ENCODE measurements at places on chromosomes 16 and 17.
A peak's percentile ranks its signal among the peaks of the same experiment; 100 is the strongest.

DNA sequence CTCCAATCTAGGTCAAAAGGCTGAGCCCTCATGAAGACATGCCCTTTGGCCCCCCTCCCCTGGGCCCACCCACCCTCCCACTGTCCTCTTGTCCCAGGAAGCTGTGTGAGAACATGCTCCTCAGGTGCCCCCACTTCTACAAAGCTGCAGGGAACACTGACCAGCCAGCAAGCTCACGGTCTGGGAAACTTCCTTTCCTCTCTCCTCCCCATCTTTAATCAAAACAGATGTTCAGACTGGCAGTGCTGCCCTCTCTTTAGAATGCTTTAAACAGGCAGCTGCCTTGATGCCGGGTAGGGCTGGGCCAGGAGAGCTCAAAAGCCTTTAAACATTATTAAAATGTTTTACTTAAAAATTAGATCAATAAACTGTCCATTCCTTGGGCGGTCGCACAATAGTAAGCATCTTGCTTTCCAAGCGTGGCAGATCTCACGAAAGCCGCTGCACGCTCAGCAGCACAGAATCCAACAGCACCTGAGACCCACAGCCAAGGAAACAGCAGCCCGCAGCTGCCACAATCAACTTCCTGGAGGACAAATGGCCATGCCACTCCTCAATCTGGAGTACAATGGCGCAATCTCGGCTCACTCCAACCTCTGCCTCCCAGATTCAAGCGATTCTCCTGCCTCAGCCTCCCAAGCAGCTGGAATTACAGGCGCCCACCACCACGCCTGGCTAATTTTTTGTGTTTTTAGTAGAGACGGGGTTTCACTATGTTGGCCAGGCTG is 399.2 kb downstream of the SLC39A11 start:
- no peak for DNase-seq

DNA sequence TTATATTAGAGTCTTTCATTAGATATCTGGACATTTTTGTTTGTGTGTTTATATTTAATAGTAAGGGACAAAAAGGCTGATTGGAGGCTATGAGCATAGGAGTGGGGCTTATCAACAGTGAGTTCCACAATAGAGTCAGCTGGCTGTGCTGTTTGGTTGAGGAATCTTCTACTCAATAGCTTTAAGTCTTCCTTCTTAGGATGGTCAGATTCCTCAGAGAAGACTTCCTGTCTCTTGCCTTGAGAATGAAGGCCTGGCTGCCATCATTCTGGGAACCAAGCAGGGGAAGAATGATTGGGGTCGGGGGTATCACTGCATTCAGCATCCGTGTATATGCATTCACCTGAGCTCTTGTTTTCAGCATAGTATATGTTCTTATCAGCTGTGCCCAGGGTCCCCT is 31.9 kb upstream of the ABCC11 start:
- no peak for DNase-seq

- DNase-seq: peak; percentile 33
Observed at GRCh38 chr17:62611292-62611691, 16.2 kb upstream of the MRC2 start.

DNA sequence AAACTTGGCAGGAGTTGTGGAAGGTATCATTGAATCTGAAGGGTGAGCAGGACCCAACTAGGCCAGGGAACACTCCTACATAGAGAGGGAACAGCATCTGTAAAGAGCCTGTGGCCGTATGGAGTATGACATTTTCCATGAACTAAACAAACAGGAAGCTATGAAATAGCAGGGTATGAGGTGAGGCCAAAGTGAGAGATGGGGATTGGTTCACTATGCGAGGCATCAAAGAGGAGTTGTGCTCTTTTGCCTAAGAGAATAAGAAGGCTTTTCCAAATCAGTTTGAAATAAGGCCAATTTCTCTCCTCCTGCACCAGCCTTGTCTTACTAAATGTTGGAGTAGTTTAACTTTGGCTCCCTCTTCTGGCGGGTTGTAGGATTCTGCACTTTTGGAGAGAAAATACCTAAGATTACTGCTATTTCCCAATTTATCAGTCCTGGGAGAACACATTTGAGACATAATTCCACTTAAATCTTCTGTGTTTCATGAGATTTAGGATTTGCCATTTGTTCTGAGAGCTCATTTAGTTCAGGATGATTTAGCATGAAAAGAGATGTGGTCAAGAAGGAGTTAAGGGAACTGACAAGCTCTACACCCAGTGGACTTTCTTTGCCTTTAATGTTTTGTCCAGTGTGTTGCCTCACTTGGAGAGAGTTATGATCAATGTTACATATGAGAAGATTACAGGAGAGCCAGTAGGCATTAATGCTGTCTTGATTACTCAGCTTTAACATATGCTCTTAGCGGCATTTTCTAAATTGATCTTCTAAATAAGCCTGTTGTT is 55.4 kb downstream of the TNRC6C start:
- DNase-seq: peak; percentile 50

- DNase-seq: no peak
Observed at GRCh38 chr16:81669473-81670350, 109.4 kb upstream of the PLCG2 start.

DNA sequence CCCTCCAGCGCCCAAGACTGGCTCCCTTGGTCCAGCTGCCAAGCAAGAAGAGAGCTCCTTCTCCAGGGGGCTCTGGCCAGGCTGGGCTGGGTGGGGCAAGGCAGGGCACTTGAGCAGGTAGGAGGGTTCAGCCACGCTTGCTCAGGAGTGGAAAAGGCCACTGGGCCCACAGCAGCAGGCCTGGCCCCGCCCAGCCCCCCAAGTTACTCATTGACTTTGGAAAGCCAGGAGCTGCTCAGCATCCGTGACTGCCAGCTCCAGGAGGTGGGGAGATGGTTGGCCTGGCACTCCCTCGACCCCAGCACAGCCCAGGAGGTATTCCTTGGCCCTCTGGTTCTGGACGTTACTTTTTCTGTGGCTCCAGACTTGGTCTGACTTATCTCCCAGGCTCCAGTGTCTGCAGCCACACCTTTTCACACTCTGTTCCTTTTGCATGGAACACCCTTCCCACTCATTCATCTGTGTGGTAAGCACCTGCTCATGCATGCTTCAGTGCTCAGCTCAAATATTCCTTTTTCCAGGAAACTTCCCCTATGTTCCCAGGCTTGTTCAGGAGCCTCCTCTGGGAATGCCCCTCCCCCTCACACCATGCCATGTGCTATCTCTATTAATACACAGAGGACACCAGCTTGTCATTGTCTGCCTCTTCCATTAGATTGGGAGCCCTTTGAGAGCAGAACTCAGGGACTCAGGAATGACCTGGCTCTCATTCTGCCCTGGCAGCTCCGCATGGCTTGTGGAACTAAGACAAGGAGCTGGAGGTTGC is at the start of gene CDH16:
Gene CDH16 (minus strand): TSS at position 83 of the 766 bp plus-strand sequence. CDS start 820 bp downstream, outside the sequence.
- DNase-seq: no peak

GRCh38 chr16:83738923-83739503 is 68.8 kb upstream of the HSBP1 start:
- no peak for DNase-seq

GRCh38 chr16:24203675-24204074 is 52.5 kb upstream of the CACNG3 start:
- no peak for DNase-seq

- DNase-seq: peak; percentile 55
Observed at GRCh38 chr17:82302991-82303943, 14.1 kb downstream of the CD7 start.

GRCh38 chr17:27577121-27577761 is 53.7 kb upstream of the LGALS9 start:
- DNase-seq: no peak

- DNase-seq: no peak
Observed at GRCh38 chr17:72427761-72428109, 306.9 kb downstream of the SOX9 start.

DNA sequence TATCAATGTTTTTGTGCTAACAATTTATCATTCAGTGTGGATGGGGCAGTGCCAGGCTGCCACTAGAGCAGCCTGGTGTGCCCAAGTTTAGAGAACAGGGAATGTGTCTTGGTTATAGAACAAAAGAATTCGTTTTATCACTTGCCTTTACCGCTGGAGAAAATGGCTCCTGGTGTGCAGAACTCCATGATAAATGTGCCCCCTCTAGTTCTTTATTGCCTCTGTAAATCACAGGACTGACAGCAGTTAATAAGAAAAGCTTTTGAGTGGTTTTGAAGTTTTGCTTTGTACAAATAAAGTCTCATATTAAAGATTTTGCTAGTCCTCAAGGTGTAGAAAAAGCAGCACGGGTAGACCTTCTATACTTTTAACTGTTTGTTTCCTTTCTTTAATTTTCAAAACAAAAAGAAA is 28.2 kb upstream of the PSMD7 start:
- no peak for DNase-seq

DNA sequence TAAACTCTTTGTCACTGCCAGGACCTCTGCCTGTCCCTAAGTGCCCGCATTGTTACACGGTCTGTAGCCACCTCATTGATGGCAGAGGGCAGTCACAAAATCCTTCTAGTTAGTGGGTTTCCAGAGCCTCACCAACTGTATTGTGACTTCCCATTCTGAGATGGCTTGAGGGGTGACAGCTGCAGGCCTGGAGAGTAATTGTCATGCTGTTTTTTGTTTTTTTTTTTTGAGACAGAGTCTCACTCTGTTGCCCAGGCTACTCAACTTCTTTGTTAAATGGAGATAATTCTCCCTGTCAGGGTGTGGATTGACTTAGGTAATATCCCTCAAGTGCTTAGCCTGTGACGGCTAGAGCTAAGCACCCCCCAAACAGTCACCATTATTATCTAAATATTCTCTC is 77.9 kb downstream of the SDR42E1 start:
- DNase-seq: no peak

GRCh38 chr16:441447-441846 is 16.0 kb downstream of the RAB11FIP3 start:
- DNase-seq: no peak

- DNase-seq: no peak
Observed at GRCh38 chr16:58843675-58844074, 109.6 kb upstream of the GOT2 start.

- DNase-seq: no peak
Observed at GRCh38 chr16:86946396-86946795, 368.0 kb downstream of the FOXL1 start.

DNA sequence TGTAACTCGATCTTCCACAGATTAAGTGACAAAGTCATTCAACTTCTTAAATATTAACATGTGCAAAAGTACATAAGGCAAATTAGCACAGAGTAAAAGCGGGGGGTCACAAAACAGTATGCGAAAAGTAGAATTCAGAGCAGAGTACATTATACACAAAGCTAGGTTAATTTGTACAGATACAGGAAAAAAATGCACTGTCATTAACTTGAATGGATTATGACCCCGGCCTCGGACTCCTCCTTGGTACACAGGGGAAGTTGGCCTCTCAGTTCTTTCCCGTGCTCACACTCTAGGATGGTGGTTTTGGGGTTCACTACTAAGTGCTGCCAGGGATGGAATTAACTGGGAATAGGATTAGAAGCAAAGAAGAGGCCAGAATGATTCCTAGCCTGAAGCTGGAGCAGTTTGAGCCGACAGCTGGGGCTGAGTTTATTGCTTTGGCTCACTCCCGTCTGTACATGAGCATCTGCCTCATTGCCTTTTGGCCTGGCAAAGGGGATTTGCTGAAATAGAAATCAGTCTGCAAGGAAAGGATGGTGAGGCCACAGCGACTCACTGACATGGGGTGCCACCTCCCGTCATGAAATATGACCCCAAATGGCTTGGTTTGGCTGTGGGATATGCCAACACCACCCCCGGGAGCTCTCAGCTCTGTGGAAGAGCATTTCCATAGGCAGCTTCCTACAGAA is 23.6 kb downstream of the NTN1 start:
- DNase-seq: no peak

DNA sequence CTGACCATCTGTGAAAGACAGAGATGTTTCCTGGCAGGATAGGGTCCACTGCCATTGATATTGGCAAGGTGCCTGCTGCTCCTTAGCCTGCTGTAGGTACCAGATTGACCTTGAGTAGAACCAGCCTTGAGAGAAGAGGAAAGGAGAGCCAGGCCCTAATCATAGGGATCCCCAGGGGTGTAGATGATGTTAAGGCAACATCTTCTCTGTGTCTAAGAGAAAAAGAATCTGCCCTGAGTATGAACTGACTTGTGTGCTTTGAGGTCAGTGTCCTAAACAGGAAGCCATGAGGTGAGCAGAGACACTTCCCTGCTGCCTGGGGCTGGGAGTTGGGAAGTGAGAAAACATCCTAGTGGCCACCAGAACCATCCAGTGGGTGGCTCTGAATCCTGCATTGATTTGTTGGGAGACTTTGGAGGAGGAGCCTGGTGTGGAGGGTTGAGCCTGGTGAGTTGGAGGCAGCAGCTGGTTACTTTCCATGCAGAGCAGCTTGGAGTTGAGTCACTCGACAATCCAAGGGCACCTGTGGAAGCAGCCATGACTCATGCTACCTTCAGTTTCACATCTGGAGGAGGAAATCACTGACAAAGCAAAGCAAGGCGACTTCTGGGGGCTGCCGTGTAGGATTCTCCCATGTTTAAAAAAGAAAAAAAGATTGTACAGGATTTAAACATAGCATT is 47.8 kb downstream of the BMERB1 start:
- DNase-seq: peak; percentile 73

DNA sequence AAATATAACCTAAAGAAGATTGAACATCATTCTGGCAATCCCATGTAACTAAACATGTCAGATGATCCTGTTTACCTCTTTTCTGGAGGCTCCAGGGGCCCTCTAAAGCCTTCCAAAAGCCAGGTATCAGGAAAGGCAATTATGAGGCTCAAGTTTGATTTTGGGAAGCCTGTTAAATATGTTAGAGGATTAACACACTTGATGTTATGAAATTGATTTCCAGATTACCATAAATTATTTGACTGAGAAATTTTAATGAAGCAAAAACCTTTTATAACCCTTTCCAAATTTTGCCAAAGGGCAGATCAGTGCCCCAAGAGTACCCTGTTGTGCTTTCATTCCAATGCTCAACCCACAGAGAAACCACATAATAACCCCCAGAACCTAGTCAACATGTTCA is 29.3 kb downstream of the PHKB start:
- DNase-seq: no peak

GRCh38 chr16:17470182-17470907 is 415 bp downstream of the XYLT1 start:
- DNase-seq: peak; percentile 28

DNA sequence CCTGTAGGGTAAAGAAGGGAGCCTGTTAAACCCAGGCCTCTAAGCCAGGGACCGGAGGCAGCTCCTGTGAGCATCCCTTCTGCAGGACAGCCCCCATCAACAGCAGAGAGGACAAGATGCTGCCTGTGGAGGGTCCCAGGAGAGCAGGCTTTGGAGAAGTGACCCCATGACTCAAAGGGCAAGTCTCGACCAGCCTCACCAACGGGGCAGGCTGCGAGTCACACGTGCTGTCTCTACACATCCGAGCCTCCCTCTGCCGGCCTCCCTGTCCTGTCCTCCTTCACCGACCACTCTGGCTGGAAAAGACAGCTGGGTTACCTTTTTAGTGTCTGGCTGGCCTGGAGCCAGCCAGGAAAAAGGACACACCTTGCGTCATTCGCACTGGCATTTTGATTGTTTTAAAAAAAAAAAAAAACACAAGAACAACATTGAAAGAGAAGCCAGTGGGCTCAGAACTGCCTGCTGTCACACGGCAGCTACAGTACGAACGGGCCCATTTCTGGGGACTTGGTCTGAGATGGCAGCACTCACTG is 74.5 kb upstream of the RCVRN start:
- DNase-seq: no peak
